ENCODE measurements at places on chromosomes 2 and 18. TPM values are rescaled to one million over a fixed set of nuclear protein-coding genes. Genes with fewer than 3 reads are reported as not detected.

The SLC38A11 gene
- 0.46 TPM for total RNA-seq

The LRP1B gene
- 0.38 TPM for total RNA-seq

The NEU4 gene
- not detected for total RNA-seq

The KYNU gene
- 2.7 TPM for total RNA-seq

The SLC66A2 gene
- total RNA-seq: 30.5 TPM

The NR4A2 gene
- total RNA-seq: 0.13 TPM

The ARHGAP25 gene
- total RNA-seq: 0.08 TPM

The HOXD12 gene
- total RNA-seq: not detected

The ICOS gene
- not detected for total RNA-seq

The OTX1 gene
- not detected for total RNA-seq

The RESP18 gene
- not detected for total RNA-seq

The SPIRE1 gene
- total RNA-seq: 49.2 TPM

The GPAT2 gene
- total RNA-seq: 1.6 TPM

The AFG3L2 gene
- total RNA-seq: 50.2 TPM

The C2orf72 gene
- 0.63 TPM for total RNA-seq

The SERPINB3 gene
- total RNA-seq: not detected

The CFAP210 gene
- not detected for total RNA-seq

The FAM237A gene
- total RNA-seq: not detected

The ANKRD36C gene
- total RNA-seq: 14.0 TPM

The PDE11A gene
- 0.21 TPM for total RNA-seq

The C2orf92 gene
- total RNA-seq: 0.96 TPM

The ACMSD gene
- not detected for total RNA-seq

The EFHD1 gene
- total RNA-seq: 6.5 TPM

The LRATD1 gene
- total RNA-seq: 11.4 TPM

The EVX2 gene
- not detected for total RNA-seq

The SCYGR4 gene
- not detected for total RNA-seq

The ERCC3 gene
- total RNA-seq: 34.9 TPM

The PDE1A gene
- 0.08 TPM for total RNA-seq

The GALNT1 gene
- total RNA-seq: 47.5 TPM
